ENCODE measurements at places on chromosomes 1 and 21. TPM values are rescaled to one million over a fixed set of nuclear protein-coding genes. Genes with fewer than 3 reads are reported as not detected.

The KCNE2 gene
- not detected for total RNA-seq

The BECN2 gene
- total RNA-seq, result not detected

The RNU1-4 gene
- under 0.01 TPM for total RNA-seq

The SPATA46 gene
- total RNA-seq, result not detected

The TCHHL1 gene
- not detected for total RNA-seq

The IVNS1ABP gene
- total RNA-seq, result 113 TPM

The FOXO6 gene
- 20.1 TPM for total RNA-seq

DNA sequence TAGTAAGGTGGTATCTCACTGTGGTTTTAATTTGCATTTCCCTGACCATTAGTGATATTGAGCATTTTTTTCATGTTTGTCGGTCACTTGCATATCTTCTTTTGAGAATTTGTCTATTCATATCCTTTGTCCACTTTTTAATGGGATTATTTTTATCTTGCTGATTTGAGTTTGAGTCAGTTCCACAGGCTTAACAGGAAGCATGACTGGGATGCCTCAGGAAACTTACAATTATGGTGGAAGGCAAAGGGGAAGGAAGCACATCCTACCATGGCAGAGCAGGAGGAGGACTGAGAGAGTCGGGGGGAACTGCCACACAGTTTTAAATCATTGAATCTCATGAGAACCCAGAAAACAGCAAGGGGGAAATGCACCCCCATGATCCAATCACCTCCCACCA lies 51.1 kb downstream of the ODF2L start:
- DNase-seq, result no peak
- H3K27ac ChIP-seq, result no peak overlapping the region
- H3K27me3 ChIP-seq, result no peaks in the 10 kb centered on the region
- no peak overlapping the region for H3K4me3 ChIP-seq
- no peaks in the 10 kb centered on the region for H3K4me1 ChIP-seq

DNA sequence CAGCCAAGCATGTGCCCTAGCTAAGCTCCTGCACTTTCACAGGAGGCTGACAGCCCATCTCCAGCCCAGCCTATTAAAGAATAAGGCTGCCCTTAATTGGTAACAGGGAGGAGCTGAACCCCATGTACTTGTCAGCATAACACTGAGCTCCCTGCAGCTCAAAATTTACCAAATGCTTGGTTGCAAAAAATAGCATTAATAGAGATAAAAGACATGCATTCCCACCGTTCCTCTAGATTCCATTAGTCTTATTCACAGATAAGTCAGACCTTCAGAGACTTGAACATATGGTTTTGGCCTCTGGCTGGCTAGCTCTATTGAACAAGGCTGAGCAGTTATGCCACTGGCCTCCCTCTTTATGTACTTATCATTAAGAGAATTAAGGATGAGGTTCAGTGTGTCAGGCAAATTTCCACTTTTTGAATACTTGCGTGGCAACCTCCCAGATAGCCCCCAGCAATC lies 29.2 kb downstream of the OLFML3 start:
- no peaks in the 10 kb centered on the region for H3K27me3 ChIP-seq
- no peak overlapping the region for H3K27ac ChIP-seq
- H3K36me3 ChIP-seq, result no peaks in the 10 kb centered on the region
- H3K4me1 ChIP-seq, result no peaks in the 10 kb centered on the region

DNA sequence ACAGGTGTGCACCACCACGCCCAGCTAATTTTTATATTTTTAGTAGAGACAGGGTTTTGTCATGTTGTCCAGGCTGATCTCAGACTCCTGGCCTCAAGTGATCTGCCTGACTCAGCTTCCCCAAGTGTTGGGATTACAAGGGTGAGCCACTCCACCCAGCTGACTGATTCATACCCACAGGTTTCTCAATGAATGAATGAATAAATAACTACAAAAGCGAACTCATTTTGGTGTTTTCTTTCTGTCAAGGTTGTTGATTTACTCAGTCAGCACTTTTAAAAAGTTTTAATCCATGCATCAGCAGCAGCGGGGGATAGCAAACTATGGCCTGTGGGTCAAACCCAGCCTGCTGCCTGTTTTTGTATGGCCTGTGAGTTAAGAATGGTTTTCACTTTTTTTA lies 217.5 kb downstream of the FAF1 start:
- no peak overlapping the region for H3K27ac ChIP-seq
- no peak for DNase-seq
- H3K27me3 ChIP-seq, result no peaks in the 10 kb centered on the region
- H3K4me3 ChIP-seq, result no peak overlapping the region

DNA sequence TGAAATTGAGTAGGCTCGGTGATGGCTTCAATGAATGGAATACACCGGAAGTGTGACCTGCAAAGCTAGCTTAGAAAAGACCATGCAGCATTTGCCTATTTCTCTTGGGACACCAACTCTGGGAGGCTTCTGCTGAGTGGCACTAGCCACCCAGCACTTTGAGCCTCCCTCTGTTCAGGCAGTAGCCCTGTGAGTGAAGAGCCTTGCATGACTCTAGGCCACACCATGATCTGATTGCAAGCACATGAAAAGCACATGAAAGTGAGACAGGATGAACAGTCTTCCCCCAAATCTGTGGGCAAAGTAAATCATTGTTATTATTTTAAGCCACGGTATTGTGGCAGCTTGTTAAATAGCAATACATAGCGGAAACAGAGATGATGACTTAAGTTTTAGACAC lies 2.8 kb downstream of the CD48 start:
- no peak for DNase-seq
- no peak overlapping the region for H3K27ac ChIP-seq
- no peak overlapping the region for H3K4me3 ChIP-seq
- H3K27me3 ChIP-seq, result no peaks in the 10 kb centered on the region
- H3K36me3 ChIP-seq, result no peaks in the 10 kb centered on the region

- no peak for DNase-seq
- no peak overlapping the region for H3K27ac ChIP-seq
- no peaks in the 10 kb centered on the region for H3K27me3 ChIP-seq
- no peaks in the 10 kb centered on the region for H3K36me3 ChIP-seq
Observed at GRCh38 chr1:151711951-151712350, 4.7 kb downstream of the CELF3 start.

DNA sequence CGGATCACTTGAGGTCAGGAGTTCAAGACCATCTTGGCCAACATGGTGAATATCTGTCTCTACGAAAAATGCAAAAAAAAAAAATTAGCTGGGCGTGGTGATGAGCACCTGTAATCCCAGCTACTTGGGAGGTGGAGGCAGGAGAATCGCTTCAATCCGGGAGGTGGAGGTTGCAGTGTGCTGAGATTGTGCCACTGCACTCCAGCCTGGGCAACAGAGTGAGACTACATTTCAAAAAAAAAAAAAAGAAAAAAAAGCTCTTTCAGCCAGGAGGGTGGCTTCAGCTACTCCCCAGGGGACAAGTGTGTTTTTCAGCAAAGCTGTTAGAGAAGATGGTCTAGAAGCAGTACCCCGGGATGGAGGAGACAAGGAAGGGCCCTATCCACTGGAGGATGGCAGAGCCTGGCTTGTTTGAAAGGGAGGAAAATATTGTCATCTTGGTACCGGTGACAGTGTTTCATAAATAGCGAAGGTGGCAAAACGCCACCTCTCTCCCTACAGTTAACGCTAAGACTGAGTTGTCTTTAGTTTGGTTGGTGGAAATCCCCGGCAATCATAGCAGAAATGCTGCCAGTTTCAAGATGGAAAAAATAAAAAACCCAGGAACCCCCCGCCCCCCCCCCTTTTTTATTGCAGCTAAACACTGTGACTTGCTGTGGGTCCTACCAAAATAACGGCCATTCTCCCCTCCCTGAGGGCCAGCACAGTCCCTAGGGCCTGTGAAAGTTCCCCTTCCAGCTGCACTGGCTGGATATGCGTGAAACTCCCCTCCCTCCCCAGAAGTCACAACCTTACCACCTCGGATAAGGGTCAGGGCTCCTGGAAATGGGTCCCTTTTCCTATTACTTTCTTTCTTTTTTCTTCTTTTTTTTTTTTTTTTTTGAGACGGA lies 3.5 kb downstream of the PIK3CD start:
- H3K36me3 ChIP-seq, result no peaks in the 10 kb centered on the region
- H3K4me3 ChIP-seq, result no peak overlapping the region
- H3K27me3 ChIP-seq, result no peaks in the 10 kb centered on the region

GRCh38 chr1:80531182-80531581 lies 1269.6 kb upstream of the ADGRL2 start:
- no peak overlapping the region for H3K4me3 ChIP-seq
- H3K27me3 ChIP-seq, result no peaks in the 10 kb centered on the region
- H3K36me3 ChIP-seq, result no peaks in the 10 kb centered on the region
- no peak overlapping the region for H3K27ac ChIP-seq

DNA sequence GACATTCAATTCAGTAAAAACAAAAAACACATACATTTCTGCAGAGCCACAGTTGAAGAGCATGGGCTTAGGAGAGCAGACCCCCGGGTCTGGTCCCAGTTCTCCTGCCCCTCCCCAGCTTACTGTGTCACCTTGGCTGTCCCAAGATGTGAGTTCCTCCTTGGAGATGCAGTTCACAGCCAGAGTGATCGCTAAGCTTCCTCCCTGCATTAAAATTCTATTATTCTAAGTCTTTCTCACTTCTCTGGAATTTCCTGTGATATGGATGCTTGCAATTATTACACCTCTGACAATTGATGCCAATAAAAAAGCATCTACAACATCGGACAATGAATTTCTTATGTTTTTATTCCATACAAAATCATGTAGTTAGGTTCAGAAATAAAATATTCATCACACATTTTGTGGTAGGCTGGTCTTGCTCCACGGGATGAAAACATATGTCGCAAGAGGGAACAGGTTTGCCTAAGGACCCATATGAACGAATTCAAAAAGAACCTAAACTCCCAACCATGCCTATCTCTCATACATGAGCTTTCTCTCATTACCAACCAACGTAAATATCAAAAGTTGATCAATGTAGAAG lies 328.5 kb upstream of the RUNX1 start:
- no peaks in the 10 kb centered on the region for H3K4me1 ChIP-seq
- no peak overlapping the region for H3K27ac ChIP-seq
- DNase-seq, result no peak
- no peaks in the 10 kb centered on the region for H3K36me3 ChIP-seq
- H3K27me3 ChIP-seq, result no peaks in the 10 kb centered on the region

- H3K36me3 ChIP-seq, result no peaks in the 10 kb centered on the region
- H3K4me3 ChIP-seq, result no peak overlapping the region
- no peak overlapping the region for H3K27ac ChIP-seq
- DNase-seq, result no peak
Observed at GRCh38 chr1:159084152-159084551, 7.6 kb upstream of the AIM2 start.

GRCh38 chr1:16151196-16151994 lies 4.5 kb downstream of the EPHA2 start:
- no peaks in the 10 kb centered on the region for H3K4me1 ChIP-seq
- DNase-seq, result no peak
- peak overlapping the region; percentile 92 for H3K27ac ChIP-seq
- no peak overlapping the region for H3K4me3 ChIP-seq

GRCh38 chr21:26916799-26917198 lies 50.1 kb downstream of the ADAMTS5 start:
- no peak overlapping the region for H3K4me3 ChIP-seq
- no peak for DNase-seq
- no peaks in the 10 kb centered on the region for H3K36me3 ChIP-seq
- H3K27ac ChIP-seq, result no peak overlapping the region

DNA sequence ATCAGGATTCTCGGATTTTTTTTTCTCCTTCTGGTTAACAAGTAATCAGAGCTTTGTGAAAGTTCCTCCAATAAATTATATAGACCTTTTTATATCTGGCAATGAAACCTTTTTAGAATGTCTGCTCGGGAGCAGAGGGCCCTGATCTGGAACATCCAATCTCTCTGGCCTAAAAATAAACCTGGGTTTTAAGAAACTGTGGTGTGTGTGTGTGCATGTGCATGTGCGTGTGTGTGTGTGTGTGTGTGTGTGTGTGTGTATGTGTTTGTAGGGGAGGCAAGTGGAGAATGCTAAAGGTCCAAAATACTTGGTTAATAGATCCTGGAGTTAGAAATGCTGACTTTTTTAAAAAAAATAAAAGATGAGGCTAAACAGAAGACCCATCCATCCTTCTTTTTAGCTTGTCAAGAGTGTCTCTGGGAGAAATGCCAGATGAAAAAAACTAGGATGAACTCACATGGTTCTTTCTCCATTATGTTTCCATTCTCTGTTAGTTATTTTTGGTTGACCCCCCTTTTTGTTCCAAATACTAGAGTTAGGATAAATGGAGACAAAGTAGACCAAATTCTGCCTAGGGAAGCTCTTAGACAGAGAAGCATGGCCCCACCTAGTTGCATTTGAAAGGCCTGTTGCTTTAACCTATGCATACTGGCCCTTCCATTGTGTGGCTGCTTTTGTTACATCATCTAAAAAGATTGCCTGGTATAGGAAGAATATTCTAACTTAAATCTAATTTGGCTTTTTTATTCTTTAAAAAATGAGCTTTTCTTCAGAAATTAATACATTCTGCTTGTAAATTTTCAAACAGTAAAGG lies 175.9 kb downstream of the PAPPA2 start:
- DNase-seq, result peak; percentile 51
- H3K4me3 ChIP-seq, result no peak overlapping the region
- H3K36me3 ChIP-seq, result no peaks in the 10 kb centered on the region
- peak overlapping the region; percentile 54 for H3K27ac ChIP-seq

DNA sequence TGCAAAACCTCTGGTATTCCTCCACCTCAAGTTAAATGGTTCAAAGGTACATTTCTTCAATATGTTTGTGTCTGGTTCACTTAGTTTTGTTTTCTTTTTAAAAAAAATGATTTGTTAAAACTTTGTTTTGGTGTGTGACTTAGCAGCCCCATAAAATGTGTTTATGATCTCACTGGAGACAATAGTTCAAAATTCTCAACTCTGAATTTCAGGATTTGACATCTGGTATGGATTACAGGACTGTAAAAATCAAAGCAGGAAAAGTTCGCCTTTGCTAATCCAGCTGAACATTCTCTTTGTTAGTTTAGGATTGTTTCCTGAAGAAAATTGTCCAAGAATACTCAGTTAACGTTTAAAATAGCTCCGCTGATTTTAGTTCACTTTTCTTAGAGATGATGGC lies 231.7 kb downstream of the HMCN1 start:
- H3K4me1 ChIP-seq, result no peaks in the 10 kb centered on the region
- H3K27me3 ChIP-seq, result no peaks in the 10 kb centered on the region
- H3K27ac ChIP-seq, result no peak overlapping the region
- H3K4me3 ChIP-seq, result no peak overlapping the region
- no peaks in the 10 kb centered on the region for H3K36me3 ChIP-seq

- no peak overlapping the region for H3K4me3 ChIP-seq
- no peak overlapping the region for H3K27ac ChIP-seq
- no peaks in the 10 kb centered on the region for H3K27me3 ChIP-seq
Observed at GRCh38 chr1:162922201-162922600, 61.2 kb upstream of the CCDC190 start.

DNA sequence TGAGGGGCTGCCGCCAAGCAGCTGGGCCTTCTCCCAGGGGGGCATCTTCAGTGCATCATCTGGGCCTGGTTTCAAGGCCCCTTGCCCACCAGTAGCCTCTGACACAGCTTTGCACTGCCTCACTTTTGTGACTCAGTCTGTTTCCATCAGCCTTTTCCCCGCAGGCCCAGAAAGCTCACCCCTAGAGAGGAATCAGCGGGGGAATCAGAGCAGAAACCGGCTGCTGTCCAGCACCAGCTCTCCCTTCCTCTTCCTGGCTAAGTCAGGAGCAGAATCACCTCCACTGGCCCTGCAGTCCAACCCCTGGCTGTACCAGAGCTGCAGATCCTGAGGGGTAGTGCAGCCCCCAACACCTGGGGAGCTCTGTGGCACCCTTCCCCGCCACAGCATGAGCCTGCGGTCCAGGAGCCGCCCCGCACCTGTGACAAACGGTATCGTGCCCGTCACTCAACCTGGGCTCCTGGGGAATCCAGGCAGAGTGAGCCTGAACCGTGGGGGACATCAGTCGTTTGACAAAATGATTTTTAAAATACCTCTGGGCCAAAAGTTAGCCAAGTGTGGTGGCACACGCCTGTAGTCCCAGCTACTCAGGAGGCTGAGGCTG lies 83.3 kb upstream of the TMEM51 start:
- H3K36me3 ChIP-seq, result no peaks in the 10 kb centered on the region
- H3K4me3 ChIP-seq, result no peak overlapping the region
- H3K27ac ChIP-seq, result peak overlapping the region; percentile 71
- DNase-seq, result no peak
- no peaks in the 10 kb centered on the region for H3K27me3 ChIP-seq
